ENCODE measurements at places on chromosomes 1 and 21.

DNA sequence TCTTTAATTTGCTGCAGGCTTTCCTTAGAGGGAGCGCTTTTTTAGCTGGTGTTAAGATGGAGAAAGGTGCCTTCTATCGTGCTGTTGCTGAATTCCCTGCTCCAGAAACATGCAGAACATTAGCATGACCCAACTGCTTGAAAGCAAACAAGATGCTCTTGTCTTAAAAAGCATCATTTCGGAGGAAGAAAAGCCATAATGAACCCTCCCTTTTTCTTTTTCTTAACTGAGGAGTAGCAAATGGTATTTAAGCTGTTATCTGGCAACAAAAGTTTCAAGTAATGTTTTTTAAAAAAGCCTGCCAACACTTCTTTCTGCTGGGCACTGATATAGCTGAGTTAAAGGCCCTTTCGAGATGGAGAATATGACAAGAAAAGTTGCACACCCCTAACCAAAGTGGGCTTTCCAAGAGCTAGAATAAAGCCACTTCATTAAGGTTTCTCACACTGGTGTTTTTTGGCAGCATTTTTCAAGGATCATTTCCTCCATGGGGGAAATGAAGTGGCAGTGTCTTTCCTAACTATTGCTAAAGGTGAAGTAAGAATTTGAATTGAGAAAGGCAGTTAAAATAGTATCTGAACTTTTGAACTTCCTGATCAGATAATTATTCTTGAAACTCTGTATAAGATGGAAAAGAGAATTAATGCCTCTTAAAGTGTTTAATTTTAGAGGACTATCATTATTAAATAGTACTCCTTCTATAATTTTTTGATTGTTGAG, 38.8 kb downstream of the ST6GALNAC5 start:
- no peak for DNase-seq

- DNase-seq: no peak
Measured at GRCh38 chr1:145879775-145880174, 5.9 kb downstream of the ANKRD35 start.

DNA sequence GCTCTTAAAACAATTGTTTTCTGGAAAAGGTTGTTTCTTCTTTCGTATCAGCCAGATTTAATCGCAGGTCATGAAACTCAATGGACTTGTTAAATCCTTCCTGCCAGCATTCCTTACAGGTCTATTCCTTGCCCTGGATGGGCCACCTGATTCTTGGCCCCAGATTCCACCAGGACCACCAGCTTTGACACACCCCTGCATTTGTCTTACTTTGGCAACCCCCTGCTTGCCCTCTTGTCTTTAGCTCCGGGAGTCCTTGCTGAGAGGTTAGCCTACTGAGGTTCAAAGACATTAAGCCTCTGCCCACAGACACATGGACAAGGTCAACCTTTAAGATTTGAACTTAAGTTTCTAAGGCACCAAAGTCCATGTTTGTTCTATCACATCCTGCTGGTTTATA, 27.1 kb upstream of the DAB1 start:
- no peak for DNase-seq

DNA sequence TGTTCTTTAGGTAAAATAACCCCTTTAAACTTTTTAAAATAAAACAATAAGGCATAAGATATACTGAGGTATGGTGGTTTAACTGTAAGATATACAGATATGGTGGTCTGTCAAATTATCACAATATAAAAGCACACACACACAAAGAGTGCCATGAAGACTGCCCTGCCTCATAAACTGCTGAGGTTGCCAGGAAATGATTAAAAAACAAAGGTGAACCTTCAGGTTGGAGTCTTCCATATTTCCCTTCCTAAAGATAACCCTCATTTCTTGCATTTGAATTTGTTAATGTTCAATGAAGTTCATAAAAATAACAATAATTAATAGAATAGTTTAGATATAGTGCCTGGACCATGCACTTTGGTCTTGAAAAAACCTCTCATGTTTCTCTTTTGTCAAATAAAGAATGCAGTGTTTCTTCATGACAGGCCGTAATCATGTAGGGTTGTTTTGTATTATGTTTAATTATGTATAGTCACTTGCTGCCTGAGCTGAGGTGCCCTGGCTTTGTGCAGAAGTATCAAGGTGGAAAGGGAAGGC, 123.6 kb upstream of the B3GALT2 start:
- DNase-seq: no peak

DNA sequence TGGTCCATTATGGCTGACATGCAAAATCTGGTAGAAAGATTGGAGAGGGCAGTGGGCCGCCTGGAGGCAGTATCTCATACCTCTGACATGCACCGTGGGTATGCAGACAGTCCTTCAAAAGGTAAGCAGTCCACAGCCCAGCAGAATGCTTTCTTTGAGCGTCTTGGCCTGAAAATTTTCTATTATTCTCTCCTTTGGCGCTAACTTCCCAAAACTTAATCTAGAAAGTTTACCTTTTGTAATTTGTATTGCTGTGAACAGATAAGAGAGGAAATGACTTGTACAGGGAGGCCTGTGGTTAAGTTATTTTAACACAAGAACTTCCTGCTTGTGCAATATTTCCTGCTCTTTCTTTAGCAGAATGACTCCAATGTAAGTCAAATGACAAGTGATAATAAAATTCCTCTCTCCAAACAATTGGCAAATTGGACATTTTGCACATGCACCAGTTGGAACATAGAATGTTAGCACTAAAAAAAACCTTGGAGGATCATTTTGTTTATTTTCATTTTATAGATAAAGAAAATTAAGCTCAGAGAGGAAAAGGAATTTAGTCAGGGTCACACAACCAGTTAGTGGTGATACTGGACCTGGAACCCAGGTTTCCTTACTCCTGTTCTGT, 18.9 kb downstream of the CAP1 start:
- peak; percentile 60 for DNase-seq

DNA sequence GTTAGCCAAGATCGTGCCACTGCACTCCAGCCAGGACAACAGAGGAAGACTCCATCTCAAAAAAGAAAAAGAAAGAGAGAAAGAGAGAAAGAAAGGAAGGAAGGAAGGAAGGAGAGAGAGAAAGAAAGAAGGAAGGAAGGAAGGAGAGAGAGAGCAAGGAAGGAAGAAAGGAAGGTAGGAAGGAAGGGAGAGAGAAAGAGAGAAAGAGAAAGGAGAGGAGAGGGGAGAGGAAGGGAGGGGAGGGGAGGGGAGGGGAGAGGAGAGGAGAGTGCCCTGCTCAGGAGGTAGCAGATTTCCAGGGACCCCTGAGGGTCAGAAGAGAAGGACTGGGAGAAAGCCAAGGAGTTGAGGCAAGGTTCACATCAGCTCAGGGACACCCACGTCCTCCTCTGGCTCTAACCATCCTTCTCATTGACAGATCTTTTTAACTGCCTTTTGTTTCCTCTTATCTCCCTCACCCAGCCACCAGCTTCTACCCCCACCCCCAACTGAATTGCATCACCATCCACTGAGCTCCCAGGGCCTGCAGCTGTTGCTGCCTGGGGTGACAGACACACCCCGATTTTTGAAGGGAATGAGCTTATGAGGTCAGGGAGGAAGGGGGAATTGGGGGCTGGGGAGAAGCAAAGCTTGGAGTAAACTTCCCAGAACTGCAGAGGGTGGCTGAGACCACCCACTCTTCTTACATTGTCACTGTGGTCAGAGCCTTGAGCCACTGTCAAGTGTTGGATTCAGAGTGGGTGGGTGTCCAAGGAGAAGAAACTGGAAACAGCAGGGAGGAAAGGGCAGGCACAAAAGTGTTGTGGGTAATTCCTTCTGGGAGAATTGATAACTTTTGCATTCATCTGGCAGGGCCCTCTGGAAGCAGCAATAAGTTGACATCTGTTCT, 91.6 kb downstream of the GLUL start:
- peak; percentile 27 for DNase-seq

GRCh38 chr21:36522219-36522808, 42.4 kb upstream of the CLDN14 start:
- no peak for DNase-seq

DNA sequence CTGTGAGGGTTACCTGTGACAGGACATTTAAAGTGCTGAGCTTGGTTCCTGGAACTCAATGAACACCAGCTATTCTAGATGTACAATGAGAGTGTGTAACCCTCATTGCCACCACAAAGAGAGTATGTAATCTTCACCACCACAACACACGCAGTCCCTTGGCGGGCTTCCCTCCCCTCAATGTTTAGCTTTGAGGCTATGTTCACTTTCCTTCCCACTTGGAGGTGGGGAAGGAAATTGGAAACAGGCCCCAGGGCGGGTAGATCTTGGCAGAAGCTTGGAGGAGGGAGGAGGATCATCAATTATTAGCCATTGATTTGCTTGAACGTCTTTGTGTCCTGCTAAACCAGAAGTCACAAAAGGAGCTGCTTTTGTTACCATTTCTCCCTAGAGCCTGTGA, 8.3 kb upstream of the COL16A1 start:
- DNase-seq: no peak

GRCh38 chr1:200668514-200669313, 993 bp downstream of the DDX59 start:
- no peak for DNase-seq
